Activated naive CD4-positive, alpha-beta T cell treated with anti-CD3 and anti-CD28 coated beads for 36 hours (primary cell): ENCODE measurements at places on chromosomes 4 and X. TPM values are rescaled to one million over a fixed set of nuclear protein-coding genes. Genes with fewer than 3 reads are reported as not detected.

The CLIC2 gene
- 0.27 TPM for total RNA-seq

The CXCL13 gene
- total RNA-seq: 0.62 TPM

GRCh38 chr4:3388471-3389232 lies 53.1 kb upstream of the HGFAC start:
- no peak for DNase-seq

DNA sequence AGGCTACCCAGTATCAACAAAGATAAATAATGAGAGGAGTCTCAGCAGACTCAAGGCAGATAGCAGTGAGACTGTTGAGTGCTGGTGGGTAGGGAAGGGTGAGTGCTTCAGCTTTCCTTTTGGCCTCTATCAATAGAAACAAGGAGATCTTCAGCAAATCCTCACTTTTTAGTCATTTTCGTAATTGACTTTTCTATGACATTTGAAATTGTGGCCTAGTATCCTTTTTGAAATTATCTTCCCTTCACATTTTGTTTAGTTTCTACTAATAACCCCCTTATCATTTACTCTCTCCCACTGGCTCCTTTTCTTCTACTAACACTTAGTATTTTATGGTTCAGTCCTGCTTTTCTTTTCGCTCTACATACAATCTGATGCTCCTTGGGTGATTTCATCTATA lies 44.9 kb downstream of the LIN54 start:
- DNase-seq: no peak

DNA sequence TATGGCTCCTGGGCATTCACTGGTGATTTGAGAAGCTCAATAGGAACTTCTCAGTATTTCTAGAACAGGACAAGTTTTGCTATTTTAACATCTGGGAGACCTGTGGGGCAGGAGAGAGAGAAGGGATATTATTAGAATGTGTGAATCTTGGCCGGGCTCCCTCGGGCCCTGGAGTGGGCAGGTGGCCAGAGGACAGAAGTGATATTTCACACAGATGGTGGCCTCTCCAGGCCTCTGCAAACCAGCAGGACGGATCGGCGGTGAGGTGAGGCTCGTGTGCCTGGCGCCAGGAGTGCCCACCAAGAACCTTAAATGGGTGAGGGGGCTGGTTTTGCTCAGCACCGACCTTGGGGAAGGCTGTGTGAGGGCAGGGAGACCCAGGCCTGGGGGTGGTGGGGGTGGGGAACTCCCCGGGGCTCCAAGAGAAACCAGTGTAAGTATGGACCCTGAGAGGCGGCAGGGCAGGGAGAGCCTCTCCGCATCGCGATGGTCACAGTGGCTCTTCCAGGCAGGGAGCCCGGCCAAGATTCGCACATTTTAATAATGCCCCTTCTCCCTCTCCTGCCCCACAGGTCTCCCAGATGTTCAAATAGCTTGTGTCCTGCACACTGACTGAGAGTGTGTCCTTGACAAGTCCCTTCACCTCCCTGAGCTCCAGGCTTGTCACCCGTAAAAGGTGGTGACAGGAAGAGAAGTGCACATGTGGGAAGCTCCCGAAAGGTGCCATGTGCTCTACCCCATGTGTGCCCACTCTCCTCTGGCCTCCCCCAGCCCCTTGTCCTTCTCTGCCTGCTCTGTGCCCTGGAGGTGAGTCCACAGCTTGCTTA lies 64.9 kb downstream of the SORCS2 start:
- no peak for DNase-seq

DNA sequence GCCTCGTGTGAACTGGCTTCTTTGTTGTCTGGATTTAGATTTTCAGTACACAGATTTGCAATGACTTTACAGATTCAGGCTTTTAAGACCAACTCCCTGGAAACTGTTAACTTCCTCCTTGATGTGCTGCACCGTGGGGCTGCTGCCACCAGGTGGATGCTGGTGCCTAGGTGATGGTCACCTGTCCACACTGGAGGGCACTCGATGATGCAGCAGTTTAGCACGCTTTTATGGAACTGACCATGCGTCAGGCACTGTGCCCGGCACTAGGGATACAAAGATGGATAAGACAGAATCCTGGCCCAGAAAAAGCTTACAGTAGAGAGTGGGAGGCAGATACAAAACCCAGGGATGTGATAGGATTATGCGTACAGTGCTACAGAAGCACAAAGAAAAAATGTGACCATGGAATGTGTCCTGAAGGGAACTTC lies 180.7 kb downstream of the CEP135 start:
- peak; percentile 47 for DNase-seq

GRCh38 chr4:111303806-111304205 lies 680.9 kb upstream of the PITX2 start:
- no peak for DNase-seq

DNA sequence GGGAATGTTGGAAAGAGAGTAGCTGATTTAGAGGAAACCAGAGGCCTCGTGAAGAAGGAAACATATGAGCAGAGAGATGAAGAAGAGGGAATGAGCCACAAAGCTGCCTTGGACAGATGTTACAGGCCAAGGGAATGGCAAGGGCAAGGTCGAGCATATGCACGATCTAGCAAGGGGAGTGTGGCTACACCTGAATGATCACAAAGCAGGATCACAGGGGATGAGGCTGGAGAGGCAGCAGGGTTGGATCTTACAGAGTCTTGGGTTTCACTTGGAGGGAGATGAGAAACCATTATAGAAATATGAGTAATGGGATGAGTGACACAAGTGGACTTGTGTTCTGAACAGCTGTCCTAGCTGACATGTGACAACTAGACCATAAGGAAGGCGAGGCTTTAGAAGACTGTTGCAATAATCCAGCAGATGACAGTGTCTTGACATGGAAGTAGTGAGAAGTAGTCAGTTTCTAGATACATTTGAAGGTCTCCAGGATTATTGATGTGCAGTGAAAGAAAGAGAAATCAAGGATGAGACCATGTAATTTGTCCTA lies 58.7 kb downstream of the RASGEF1B start:
- DNase-seq: no peak

GRCh38 chr4:43360296-43360695 lies 467.8 kb downstream of the GRXCR1 start:
- DNase-seq: no peak

- no peak for DNase-seq
Observed at GRCh38 chr4:53436251-53436650, 58.8 kb downstream of the FIP1L1 start.

- no peak for DNase-seq
Observed at GRCh38 chr4:54230484-54231418, 1.7 kb downstream of the PDGFRA start.

- DNase-seq: no peak
Observed at GRCh38 chrX:16963216-16963615, 16.8 kb downstream of the REPS2 start.
